Germinal center (tissue), 1 donor: ENCODE measurements at places on chromosomes 7 and 10.

GRCh38 chr7:148696787-148697186, 1.9 kb upstream of the CUL1 start:
- DNase-seq = no peak

DNA sequence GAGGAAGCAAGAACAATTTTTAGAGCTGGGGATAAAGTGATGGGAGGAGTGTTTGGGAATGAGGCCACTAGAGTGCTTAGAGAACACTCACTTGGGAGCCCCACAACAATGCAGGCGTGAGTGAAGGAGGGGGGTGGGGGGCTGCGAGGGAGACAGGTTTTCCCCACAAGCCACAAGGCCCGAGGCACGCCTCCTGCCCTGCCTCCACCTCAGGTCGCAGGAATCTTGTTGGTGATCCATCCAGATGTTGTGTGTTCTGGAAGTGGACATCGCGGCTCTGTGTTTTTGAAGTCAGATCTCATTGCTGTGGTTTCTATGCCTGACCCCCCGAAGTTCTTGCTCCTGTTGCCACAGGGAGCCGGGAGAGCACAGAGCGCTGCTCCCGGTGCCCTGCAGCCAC, 178.0 kb upstream of the BMPER start:
- no peak for DNase-seq

DNA sequence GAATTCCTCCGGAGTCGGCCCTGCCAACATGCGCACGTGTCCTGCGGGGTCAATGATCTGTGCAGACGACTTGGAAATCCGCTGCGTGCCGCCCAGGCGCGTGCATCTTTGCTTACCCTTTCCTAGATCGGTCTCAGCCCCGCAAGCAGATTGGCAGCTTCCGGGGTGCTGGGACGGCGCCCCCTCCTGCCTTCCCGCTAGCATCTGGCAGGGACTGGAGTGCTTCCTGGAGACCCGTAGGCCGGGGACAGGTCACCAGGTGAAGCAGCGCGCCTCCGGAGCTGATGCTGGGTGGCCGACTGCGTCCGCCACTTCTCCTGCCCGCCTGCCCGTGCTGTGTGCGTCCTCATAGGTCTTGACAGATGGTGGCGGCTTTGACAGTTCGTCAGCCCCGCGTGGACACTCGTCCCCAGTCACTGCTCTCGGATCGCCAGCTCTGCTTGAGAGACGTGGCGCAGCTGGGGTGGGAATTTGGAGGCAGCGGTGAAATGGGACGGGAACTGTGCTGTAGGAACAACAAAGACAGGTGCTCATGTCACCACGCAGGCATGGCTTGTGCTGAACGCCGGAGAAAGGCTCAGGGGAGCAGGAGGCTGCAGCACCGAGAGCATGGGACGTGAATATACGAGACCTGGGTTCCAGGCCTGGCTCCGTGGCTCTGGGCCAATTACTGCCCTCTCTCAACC, 21.9 kb upstream of the KCNK18 start:
- no peak for DNase-seq

- no peak for DNase-seq
These were observed 62.6 kb downstream of the CDCA7L start for GRCh38 chr7:21883069-21883468.

DNA sequence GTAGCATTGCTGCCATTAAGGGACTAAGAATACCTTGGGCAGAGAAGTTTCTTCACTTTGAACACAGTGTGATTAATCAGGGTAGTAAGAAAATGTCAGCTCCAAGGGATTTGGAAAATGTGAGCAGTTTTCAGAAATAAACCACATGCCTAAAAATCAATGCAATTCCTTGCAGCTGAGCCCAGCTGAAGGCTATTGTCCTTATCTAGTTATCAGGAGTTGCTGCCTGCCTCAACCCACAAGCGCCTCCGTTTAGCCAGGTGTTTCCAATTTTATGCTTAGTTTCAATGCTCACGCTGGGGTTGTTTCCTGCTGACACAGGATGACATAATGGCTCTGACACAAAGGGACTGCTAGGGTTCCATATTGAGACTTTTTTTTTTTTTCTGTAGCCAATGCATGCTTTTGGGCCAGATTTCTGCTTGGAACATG, 132.3 kb upstream of the ANK3 start:
- no peak for DNase-seq

DNA sequence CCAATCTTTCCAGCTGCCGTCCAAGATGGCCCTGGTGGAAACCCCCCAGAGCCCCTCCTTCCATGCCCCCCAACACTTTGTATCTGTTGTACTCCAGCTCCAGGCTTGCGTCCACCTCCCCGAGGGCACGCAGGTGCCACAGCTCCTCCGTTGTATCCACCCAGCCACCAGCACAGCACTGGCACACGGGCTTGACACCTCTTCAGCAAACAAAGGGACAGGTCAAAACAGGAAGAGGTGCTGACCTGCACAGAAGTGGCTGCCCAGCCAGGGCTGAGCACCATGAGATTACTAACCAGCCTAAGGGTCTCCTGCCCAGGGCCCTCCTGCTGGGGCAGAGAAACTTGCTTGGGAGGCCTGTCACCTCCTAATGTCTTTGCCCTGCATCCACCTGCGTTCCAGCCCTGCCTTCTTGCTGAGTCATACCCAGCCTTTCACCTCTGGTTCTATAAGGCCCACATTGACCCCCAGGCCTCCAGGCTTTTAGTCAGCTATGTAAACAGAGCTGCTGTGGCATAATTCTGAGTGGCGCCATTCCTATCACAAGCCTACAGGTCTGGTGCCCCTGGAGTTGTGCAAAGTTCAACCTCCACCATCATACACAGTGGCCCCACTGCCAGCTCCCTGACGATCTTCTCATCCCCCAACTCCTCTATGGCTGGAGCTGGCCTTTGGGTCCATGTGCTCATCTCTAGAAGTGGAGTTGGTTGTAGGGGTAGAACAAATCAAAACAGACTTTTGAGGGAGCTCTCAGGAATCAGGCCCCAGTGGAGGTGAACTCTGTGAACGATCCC, 20.9 kb downstream of the SLC29A3 start:
- DNase-seq = no peak
